ENCODE measurements at places on chromosomes 4 and X.

- peak; percentile 23 for DNase-seq
These were observed 82.1 kb downstream of the NHSL2 start for GRCh38 chrX:71992711-71993110.

GRCh38 chr4:136036744-136037143 is 1495.5 kb downstream of the PCDH18 start:
- DNase-seq = no peak

- no peak for DNase-seq
These were observed 197.2 kb downstream of the GPM6A start for GRCh38 chr4:175614890-175615289.

- DNase-seq = no peak
These were observed 969.5 kb downstream of the PCDH18 start for GRCh38 chr4:136562834-136563233.

DNA sequence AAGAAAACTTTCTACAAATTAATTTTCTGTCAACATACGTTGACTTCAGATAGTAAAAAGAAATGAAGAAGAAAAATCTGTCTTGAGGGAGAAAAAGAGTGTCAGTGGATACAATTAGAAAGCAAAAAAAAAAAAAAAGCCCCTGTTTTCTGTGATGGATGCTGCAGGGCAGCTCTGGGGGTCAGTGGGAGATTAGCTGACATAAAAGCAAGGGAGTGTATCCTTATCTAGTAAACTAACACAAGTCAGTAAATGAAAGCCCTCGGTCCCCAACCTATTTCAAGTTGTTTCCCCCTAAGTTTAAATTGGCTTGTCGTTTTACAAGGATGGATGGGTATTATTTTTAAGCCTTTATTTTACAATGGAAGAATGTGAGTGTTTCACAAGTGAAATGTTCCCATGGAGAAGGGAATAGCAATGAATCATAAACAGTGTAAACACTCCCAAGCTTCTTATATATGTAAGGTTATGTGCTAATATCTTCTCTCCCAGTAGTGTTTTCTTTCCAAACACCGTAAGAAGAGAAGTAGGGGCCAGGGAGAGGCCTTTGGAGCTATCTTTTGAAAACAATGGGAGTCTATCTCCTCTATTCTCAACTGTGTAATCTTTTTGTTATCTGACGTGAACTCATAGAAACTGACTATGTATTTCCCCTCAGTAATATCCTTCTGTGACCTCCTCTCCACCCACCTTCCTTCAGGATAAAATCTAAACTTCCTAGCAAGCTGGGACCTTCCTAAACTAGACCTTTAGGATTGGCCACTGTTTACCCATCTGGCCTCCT is 347.7 kb downstream of the FBXO8 start:
- DNase-seq = no peak

GRCh38 chr4:33422656-33423055 is 2702.5 kb downstream of the PCDH7 start:
- no peak for DNase-seq

DNA sequence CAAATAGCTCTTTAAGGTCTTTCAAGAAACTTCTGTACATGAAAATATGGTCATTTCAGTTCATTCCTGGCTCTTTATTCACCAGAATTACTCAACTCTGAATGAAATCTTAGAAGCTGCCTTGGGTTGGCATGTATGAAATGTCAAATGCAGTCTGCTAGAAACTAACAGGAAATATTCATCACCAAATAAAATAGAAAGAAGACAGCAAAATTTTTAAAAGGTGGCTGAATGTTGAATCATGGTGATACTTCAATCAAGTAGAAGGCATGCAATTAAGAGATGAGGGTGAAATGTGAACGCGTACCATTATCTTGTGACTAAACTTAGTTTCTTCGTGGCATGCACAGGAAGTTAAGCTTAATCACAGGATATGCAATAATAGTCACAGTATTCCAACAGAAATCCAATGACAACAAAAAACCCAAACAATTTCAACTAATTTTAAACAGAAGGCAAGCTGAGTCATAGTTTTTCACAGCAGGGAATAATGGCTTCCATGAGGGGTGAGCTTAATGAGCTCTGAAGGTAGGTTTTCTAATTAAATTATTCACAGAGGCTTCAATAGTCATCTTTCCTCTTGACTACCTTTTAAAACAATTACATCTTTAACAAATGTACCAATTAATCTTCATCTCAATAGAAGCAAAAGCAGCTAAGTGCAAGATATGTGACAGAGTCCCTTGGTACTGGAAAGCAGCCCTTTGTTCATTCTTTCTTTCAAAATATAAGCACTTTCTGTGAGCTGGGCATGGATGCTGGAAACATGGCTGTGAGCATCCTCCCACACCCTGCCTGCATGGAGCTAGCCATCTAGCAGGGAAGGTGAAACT is 44.5 kb downstream of the SCFD2 start:
- no peak for DNase-seq

GRCh38 chrX:72245461-72246089 is 6.7 kb upstream of the ERCC6L start:
- DNase-seq = peak; percentile 10

Measured in activated T-helper 1 cell treated with Interleukin-2 at 50 U/mL for 16 hours (primary cell).